ENCODE measurements at places on chromosomes 16 and 17.

DNA sequence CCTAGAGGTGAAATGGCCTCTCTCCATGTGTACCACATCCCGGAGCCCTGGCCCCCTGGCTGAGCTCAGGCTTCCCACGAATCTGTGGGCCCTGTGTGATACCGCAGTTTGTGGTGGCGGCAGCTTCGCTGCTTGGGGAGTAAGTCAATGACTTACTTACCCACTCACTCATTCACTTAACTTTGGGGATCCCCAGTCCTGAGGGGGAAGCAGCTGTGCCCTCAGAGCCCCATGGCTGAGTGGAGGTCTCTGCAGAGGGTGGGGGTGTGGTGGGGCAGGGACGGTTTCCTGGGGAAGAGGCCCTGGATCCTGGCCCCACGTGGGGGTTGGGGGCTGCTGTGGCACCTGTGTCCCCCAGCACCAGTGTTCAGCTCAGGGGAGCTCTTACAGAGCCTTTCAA, 13.2 kb downstream of the KCNJ12 start:
- DNase-seq: no peak

DNA sequence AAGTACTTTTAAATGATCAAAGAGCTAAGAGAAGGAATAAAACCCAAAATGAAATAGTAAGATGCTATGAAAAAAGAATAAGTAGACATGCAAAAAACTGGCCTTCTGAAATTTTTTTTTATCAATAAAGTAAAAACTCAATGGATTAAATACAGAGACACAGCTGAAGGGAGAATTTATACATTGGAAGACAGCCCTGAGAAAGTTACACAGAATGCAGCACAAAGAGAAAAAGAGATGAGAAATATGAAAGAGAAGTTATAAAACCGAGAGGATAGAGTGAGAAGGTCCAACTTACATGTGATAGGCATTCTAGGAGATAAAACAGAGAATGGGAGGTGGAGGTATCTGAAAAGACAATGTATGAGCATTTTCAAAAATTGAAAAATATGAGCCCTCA, 57.0 kb downstream of the MARF1 start:
- no peak for DNase-seq

DNA sequence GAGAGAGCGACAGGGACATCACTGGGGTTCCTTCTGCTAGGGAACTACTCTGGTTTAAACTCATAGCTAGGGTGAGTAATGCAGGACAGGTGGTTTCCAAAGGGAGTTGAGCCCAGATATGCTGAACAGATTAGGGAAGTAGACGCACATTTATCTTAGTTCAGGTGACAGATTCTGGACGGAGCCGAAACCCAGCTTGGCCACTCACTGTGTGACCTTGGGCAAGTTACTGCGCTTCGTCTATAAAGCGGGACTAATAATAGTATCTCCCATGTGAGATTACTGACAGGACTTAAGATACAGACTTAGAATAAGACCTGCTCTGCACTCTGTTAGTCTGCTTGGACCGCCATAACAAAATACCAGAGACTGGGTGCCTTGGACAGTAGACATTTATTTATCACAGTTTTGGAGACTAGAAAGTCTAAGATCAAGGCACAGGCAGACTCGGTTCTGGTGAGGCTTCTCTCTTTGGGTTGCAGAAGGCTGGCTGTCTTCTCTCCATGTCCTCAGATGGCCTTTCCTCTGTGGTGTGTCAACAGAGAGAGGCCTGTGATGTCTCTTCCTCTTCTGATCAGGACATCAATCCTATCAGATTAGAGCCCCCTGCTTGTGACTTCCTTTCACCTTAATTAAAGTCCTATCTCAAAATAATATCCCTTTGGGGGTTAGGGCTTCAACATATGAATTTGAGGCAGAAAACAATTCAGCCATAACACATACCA, 12.1 kb downstream of the SCNN1G start:
- no peak for DNase-seq

GRCh38 chr17:78357672-78358537, 2.0 kb downstream of the SOCS3 start:
- DNase-seq: no peak

GRCh38 chr16:23435500-23435899, 17.5 kb downstream of the COG7 start:
- peak; percentile 63 for DNase-seq

All from GM13977 (cell line).